ENCODE measurements at places on chromosomes 3 and 15.
A peak's percentile ranks its signal among the peaks of the same experiment; 100 is the strongest.

- no peak for DNase-seq
Observed at GRCh38 chr15:71084264-71084663, 31.0 kb upstream of the THSD4 start.

GRCh38 chr3:71064956-71065763 lies 518.4 kb downstream of the FOXP1 start:
- peak; percentile 76 for DNase-seq

GRCh38 chr3:49967291-49967690 lies 27.3 kb downstream of the RBM6 start:
- no peak for DNase-seq

DNA sequence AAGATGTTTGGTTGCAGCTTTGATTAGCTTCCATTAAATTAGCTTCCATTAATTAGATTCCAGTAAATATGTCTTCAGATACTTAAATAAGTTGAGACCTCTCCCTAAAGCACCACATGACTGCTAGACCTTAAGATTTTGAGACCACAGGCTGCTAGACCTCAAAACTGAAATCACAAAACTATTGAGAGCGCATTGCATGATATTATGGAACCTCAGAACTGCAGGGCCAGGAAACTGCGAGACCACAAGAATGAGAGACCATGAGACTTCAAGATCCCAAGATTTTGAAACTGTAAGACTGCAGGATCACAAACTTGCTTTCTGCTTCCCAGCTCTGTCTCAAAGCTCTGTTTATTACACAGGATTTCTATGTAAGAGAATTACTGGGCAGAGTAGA lies 87.4 kb downstream of the TRIM42 start:
- DNase-seq, result no peak

- DNase-seq, result no peak
Observed at GRCh38 chr3:73010158-73010557, 13.5 kb downstream of the PPP4R2 start.

- no peak for DNase-seq
Observed at GRCh38 chr3:14145670-14146380, 21.0 kb downstream of the TMEM43 start.
